ENCODE measurements at places on chromosomes 7 and 10. TPM values are rescaled to one million over a fixed set of nuclear protein-coding genes. Genes with fewer than 3 reads are reported as not detected.

HOXA7 gene
- 19.7 TPM for total RNA-seq

CCAR1 gene
- 55.2 TPM for total RNA-seq

RPEL1 gene
- 0.10 TPM for total RNA-seq

- DNase-seq: no peak
These were observed 53.0 kb upstream of the MAGI2 start for GRCh38 chr7:79506481-79506880.

- peak; percentile 73 for DNase-seq
These were observed 292.6 kb downstream of the PARD3 start for GRCh38 chr10:34522546-34522945.

GRCh38 chr7:101728128-101728527 lies 89.3 kb upstream of the CUX1 start:
- DNase-seq: no peak

- peak; percentile 63 for DNase-seq
These were observed 371.6 kb downstream of the RPS24 start for GRCh38 chr10:78405231-78405630.

DNA sequence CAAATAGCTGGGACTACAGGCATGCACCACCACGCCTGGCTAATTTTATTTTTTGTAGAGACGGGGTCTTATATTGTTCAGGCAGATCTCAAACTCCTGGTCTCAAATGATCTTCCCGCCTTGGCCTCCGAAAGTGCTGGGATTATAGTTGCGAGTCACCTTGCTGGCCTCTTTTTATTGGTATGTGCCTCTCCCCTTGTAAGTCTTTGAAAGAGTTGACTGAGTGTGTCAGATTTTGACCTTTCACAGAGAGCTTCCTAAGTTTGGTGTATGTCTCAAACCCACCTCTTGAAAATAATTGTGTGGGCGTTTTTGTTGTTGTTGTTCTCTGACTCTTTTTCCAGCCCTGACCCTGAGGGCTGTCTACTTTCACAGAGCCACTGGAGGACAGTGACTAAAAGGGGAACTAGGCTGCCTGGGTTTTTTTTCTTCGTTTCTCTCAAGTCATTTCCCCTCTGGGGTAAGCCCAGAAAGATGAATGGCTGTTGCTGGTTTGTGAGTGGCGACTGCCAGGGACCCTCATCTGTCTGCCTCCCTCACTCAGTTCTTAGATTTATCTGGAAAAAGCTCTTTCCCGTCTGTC lies 262.8 kb downstream of the ZEB1 start:
- peak; percentile 19 for DNase-seq

GRCh38 chr10:98487649-98488048 lies 40.9 kb upstream of the HPS1 start:
- no peak for DNase-seq

DNA sequence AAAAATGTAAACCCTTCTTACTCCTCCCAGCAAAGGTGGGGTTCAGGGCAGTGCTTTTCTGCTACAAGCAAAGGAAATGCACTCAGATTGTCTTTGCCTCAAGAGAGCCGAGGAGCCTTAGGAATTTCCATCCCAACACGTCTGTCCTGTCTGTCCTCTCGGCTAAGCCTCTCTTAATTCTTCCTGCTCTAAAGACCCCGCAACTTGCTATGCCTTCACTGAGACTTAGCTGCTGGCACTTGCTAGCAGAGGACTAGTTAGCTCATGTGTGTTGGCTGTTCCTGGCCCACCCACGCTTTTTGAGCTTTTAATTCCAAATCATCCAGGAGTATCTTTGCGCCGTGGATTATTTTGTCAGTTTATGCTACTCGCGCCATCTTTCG lies 481 bp upstream of the NPM3 start:
- no peak for DNase-seq

GRCh38 chr7:114648680-114649079 lies 234.1 kb downstream of the FOXP2 start:
- DNase-seq: no peak

GRCh38 chr10:35822316-35822715 lies 180.2 kb upstream of the FZD8 start:
- DNase-seq: peak; percentile 49

- DNase-seq: no peak
These were observed 92.6 kb downstream of the TFEC start for GRCh38 chr7:115937960-115938359.

- peak; percentile 59 for DNase-seq
These were observed 34.6 kb upstream of the UNCX start for GRCh38 chr7:1197997-1198625.

- DNase-seq: peak; percentile 39
These were observed 130.9 kb downstream of the KCNMA1 start for GRCh38 chr10:77506517-77507200.

DNA sequence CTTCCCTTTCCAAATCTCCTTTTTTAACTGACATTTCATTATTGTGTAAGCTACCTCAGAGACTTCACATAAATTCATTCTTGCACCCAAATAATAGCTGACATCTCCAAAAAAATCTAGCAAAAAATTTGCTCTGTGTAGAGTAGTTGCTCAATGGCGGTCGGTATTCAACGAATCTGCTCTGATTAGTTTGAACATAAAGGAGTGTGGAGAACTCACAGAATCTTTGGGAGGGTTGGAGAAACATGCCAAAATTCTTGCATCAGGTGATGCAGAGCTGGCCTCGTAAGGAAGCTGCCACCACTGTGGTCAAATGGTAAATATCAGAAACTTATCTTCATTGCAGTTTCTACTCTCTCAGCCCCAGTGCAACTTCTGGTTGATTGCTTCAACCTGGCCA lies 201.2 kb upstream of the MDFIC start:
- DNase-seq: no peak

- peak; percentile 16 for DNase-seq
These were observed 759.1 kb upstream of the IGFBP3 start for GRCh38 chr7:46680147-46680546.

DNA sequence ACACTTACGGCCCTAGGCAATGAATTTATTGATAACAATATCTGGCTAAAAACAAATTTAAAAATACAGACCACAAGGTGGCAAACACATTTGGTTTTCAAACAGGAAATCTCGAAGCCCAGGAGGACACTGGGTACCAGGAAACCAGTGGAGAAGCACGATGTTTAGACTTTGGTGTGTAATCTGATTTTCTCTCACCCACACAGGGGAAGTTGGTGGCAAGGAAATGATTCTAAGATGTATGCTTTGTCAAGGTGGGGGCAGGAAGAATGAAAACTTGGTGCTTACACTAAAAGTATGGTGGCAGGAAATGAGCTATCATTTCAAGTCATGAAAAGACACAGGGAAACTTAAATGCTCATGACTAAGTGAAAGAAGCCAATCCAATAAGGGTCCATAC lies 113.2 kb upstream of the ANKRD1 start:
- no peak for DNase-seq

DNA sequence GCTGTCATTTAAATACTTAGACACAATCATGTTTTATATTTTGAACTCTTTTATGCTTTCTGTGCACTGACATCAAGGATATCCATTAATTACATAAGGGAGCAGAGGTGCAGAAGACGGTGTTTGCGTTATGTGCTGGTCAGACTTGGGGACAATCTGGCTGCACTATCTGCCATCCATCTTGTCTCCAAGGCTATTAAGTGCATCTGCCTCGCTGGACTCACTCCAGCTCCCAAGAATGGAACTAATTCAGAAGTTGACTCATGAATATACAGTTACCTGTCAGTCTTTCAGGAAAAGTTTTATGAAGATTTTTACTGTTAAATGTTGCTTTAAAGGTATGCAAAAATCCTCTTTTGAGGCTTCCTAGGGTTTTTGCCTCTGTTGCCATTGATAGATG lies 391.0 kb downstream of the SUGCT start:
- peak; percentile 32 for DNase-seq
